ENCODE measurements at places on chromosomes 4 and X. TPM values are rescaled to one million over a fixed set of nuclear protein-coding genes. Genes with fewer than 3 reads are reported as not detected.

DNA sequence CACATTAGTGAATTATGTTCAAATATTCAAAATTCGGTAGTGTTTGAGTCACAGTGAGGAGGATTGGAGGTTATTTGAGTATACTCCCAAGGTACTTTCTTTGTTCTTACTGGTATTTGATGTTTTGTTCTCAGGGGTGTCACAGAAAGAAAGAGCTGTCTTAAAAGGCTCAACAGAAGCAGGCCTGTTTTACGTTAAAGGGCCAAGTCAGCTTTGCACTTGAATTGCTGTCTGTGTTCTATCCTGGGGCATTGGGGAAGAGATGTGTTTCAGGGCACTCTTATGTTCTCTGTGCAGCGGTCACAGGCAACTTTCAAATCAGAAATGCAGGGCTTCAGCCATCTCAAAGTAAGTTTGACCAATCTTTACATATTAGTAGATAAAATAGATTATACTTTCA, 1113.1 kb upstream of the LCORL start:
- no peaks in the 10 kb centered on the region for H3K4me1 ChIP-seq
- H3K4me3 ChIP-seq = no peak overlapping the region

DNA sequence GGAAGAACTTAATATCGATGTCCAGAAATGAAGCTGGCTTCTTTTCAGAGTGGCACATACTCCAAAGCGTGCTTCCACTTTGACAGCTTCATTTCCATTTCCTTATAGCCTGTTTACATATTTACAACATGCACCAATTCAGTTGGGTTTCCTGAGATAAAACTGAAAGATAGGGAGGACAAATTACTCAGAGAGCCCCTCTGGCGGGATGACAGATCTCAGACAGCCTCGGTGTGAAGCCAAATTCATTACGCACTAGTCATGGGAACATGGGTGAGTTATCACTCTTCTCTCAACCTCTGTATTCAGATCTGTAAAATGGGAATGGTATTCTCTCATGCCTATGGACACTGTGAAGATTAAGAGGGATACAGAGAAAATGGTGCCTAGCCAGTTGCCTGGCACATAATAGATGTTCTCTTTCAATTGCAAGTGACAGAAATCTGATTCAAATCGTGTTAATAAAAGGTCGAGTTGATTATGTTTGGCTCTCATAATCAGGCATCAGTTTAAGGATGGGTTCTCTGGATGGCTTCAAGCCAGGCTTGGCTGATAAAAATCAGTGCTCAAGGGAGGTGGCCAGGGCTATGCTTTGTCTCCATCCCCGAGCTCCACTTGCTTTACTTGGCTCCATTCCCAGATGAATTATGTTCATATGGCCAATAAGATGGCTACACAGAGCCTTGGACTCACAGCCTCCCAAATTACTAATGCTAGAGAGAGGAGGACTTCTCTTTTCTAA, 132.2 kb upstream of the C1QTNF7 start:
- DNase-seq = no peak
- H3K36me3 ChIP-seq = no peaks in the 10 kb centered on the region
- no peaks in the 10 kb centered on the region for H3K4me1 ChIP-seq
- no peaks in the 10 kb centered on the region for H3K27me3 ChIP-seq
- H3K27ac ChIP-seq = no peak overlapping the region

DNA sequence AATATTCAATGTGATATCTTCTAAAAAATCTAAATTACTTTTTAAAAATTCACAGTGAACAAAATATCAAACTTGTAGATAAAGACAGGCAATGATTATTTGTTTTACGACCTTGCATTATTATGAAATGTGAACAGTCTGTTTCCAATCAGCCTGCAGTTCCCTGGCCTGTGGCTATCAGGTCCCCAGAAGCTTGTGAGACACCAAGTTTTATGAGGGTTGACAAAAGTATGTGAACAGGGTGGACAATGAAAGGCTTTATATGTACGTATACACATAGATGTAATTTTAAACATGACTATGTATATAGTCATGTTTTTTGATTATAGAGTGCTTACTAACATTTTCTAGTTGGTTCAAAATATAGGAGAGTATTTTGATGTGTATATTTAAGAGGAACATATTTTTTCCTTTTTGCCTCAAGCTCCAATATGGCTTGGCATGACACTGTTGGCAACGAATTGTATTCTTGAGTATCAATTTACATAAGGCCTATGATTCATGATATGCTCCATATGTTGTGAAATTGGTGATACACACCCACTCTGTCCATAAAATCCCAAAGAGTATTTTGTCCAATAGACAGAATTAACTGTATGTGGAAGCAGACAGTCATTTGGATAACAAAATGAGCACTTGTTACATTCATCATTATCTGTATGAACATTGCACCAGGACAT, 55.7 kb downstream of the BTC start:
- H3K27ac ChIP-seq = no peak overlapping the region
- no peaks in the 10 kb centered on the region for H3K4me1 ChIP-seq
- H3K27me3 ChIP-seq = no peaks in the 10 kb centered on the region
- DNase-seq = no peak
- H3K4me3 ChIP-seq = no peak overlapping the region

DNA sequence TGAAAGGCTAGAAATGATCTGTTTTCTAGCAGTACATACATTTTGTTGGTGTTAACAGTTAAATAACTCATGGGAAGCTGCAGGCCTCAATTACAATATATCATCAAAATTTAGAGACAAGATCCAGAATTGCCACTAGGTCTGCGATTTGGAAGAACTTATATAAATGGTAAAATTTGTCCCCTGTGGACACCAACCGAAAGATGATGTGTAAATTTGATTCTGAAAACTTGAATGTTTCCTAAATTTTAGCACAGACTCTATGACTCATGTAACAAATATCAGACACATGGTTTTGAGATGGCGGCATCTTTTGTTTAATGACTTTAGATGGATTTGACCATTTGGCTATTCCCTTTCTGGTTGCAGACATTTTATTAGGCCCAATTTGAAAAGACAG, 6.0 kb upstream of the HPGDS start:
- no peaks in the 10 kb centered on the region for H3K4me1 ChIP-seq
- no peaks in the 10 kb centered on the region for H3K27me3 ChIP-seq
- H3K4me3 ChIP-seq = no peak overlapping the region

Gene TRPC5OS
- not detected for total RNA-seq

Data from CD8-positive, alpha-beta memory T cell (primary cell).